Fibroblast of gingiva (primary cell): ENCODE measurements at places on chromosomes 16 and 17.

DNA sequence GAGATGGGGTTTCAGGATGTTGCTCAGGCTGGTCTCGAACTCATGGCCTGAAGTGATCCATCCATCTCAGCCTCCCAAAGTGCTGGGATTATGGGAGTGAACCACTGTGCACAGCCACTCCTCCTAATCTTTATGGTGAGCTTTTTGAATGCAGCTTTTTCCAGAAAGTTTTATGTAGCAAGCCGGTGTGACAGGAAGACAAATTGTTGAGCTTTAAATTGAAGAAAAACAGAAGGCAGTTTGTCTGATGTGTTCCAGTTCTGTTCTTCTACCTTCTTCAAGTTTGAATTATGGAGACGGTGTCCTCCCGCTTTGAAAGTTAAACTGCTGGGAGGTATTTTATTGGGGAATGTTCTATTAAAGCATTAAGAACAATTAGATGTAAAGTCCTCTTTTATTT is 177.1 kb downstream of the SNX29 start:
- DNase-seq, result no peak

DNA sequence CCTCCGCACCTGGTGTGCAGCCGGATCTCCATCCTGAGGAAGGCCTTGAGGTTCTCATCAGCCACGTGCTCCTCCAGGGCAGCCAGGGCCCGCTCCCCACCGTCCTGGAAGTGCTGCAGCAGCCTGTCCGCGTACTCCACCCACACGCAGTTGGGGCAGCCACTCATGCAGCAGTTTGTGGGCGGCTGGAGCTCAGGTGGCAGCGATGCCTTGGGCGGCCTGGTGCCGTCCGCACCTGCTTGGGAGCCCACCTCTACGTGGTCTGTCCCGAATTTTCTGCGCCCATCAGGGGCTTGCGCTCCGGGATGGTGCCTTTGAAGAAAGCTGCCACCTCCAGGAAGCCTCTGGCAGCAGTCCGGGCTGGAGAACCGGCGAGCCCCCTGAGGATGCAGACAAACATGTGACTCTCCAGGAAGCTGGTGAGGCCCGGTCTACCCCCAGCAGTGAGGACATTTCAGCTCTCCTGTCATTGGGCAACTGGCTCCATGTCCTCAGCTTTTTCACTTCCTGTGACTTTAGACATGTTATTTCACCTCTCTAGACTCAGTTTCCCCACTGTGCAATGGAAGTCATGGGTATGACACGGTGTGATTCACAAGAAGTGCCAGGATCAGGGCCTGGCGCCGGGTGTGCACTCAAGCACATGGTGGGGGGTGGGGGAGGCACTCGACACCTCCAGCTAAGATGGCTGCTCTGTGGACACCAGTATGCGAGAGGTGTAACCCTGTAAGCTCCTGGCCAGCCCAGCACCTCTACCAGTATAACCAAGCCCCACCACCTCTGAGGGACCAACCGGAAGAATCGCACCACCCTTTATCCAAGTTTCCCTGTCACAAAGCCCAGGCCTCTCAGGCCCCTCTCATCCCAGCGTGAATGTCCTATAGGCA is 957 bp downstream of the OXLD1 start:
- DNase-seq, result peak; percentile 19

GRCh38 chr17:42026857-42027589 is 7.1 kb downstream of the NKIRAS2 start:
- no peak for DNase-seq

DNA sequence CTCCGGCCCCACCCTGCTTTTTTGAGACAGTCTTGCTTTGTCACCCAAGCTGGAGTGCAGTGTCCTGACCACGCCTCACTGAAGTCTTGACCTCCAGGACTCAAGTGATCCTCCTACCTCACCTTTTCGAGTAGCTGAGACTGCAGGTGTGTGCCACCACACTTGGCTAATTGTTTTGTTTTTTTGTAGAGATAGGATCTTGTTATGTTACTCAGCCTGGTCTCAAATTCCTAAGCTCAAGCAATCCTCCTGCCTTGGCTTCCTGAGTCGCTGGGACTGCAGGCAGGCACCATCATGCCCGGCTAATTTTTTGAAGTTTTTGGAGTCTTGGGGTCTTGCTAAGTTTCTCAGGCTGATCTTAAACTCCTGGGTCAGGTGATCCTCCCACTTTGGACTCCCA is 206.7 kb downstream of the SHISA9 start:
- DNase-seq, result no peak

GRCh38 chr17:76714822-76715495 is 4.2 kb upstream of the MXRA7 start:
- no peak for DNase-seq

GRCh38 chr17:27519550-27519949 is 63.3 kb downstream of the KSR1 start:
- DNase-seq, result no peak

- no peak for DNase-seq
Observed at GRCh38 chr16:83402967-83403366, 404.8 kb upstream of the HSBP1 start.

DNA sequence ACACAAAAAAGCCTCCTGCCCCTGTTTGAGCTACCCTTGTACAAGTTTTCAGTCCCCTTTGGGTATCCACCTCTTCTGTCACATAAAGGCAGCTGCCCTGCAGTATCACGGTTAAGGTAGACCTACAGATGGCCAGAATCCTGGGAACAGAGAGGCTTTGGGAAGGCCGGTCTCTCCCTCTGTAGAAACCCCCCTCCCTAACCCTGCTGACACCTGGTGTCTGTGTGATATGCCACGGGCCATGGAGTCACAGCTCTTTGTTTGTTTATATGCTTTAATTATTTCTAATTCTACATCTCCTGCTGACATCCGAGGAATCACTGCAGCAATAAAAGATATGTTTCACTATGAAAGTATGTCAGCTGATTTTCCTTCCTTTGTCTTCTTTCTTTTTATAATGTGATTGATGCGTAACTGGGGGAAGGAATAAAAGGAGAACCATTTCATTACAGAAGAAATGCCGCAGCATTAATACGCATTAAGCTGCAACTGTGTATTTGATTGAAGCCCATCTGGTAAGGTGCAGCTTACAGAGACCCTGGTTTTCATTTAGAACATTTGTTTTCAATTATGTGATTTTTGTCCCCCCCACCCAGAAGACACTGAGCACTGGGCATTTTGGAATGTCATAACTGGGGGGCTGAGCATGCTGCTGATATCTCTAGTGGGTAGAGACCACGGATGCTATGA is 142.1 kb downstream of the SLC39A11 start:
- no peak for DNase-seq

DNA sequence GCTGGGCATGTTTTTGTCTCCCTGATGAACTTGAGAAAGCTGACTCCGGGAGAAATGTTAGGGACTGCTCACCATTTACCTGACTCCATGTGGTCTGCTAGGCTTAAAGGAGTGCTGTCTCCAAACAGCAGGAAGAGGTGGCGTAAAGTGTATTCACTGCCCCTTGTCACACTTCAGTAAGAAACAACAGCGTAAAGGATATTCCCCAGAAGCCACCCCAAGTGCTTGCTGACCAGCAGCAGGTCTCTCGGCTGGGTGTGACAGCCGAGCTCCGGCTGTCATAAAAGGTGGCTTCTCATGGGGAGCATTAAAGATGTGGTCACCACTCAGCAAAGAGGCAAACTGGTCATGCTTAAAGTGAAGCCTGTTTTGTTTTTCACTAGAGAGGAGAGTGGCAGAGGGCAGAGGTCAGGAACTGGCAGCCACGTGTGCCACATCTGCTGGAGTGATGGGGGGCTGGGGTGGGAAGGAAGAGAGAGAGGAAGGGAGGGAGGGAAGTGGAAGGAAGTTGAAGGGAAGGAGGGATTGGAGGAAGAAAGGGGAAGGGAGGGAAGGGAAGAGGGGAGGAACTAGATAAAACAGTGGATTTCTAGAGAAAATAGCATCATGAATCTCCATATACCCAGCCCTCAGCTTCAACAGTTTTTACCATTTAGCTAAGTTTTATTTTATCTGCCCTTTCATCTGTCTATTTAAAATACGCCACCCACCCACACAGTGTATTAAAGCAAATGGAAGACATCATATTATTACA is 119.3 kb downstream of the CLEC16A start:
- DNase-seq, result no peak

- DNase-seq, result no peak
Observed at GRCh38 chr17:73954951-73955350, 248.5 kb upstream of the RPL38 start.

DNA sequence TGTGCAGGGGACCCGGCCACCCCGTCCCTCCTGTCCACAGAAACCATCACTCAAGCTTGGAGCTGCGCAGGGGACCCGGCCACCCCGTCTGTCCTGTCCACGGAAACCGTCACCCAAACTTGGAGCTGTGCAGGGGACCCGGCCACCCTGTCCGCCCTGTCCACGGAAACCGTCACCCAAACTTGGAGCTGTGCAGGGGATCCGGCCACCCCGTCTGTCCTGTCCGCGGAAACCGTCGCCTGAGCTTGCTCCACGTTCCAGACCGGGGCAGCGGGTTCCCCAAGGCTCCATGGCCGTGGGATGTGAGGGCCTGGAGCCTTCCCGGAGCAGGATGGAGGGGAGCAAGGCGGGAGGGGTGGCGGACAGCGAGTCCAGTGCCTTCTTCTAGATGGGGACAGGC is 25.2 kb downstream of the SOX8 start:
- no peak for DNase-seq

GRCh38 chr17:44518032-44518431 is 14.8 kb upstream of the GPATCH8 start:
- DNase-seq, result peak; percentile 43

- no peak for DNase-seq
Observed at GRCh38 chr16:11215935-11216556, 40.0 kb downstream of the SOCS1 start.

DNA sequence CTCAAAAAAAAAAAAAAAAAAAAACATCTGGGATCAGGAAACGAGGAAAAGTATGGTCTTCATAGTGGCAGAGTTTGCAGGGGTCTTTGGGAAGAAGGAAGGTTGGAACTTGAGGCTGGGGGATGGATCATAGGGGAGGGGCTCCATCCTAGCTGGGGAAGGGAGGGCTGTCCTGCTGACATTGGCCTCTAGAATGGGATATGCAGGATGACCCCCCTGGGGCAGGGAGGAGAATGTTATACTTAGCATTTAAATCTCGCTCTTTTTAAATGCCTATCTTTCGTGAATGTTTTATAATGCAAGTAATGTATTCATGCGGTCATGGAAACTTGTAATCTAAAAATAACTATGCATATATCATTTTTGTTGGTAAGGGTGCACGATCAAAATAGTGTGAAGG is 33.2 kb downstream of the TMEM235 start:
- DNase-seq, result no peak

DNA sequence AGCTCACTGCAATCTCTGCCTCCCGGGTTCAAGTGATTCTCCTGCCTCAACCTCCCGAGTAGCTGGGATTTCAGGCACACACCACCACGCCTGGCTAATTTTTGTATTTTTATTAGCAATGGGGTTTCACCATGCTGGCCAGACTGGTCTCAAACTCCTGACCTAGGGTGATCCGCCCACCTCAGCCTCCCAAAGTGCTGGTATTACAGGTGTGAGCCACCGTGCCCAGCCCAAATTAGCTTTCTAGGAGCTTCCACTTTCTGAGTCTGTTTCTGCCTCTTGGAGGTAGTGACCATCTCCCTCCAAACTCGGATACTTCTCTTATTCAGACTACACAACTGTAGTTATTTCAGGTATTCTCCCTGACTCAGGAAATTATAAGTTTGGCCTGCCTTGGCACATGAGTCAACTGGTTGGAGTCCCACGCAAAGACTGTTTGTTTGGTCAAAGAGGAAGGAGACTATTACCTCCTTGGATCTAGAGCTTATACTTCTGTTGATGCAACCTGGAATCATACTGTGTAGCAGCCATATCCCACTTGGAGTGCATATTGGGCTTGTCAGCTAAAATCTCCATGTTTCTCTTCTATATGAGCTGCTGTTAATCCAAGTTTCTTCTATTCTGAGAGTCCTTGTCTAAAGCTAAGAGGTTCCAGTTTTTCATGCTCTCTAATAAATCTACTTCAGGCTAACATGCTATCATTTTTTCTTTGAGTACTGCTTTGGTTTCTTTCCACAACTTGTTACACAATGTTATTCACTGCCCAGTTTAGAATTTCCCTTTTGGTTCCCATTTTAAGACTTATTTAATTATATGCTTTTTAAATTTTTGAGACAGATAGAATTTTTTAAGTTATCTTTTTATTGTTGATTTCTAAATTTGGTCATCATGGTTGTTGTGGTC is 7.5 kb downstream of the IL4R start:
- DNase-seq, result peak; percentile 24

DNA sequence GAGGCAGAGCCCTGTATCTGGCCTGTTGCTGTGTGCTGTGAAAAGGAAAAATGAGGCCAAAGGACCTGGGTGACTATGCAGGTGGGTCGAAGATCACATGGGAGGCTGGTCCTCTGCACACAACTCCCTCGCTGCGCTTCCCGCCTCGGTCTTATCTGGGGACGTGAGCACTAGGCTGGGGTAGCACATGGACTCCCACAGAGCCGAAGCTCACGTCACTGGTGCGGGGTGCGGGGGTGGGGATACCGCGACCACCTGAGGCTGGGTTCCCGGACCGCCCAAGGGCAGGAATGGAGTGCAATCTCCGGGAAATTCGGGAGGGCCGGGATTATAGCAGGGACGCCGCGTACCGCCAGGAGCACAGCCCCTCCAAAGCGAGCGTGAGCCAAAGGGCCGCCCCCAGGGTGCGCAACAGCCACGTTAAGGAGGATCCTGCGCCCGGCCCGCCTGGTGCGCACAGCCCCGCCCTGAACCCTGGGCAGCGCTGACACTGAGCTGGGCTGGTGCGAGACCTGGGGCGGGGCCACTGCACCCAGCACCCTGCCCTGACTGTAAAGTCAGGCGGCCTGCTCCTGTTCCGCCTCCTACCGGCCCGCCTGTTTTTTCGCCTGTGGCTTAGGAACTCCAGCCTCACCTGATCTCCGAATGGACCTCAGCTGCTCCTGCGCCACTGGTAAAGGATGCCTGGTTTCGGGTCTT is 4.8 kb downstream of the MT1A start:
- DNase-seq, result peak; percentile 50

DNA sequence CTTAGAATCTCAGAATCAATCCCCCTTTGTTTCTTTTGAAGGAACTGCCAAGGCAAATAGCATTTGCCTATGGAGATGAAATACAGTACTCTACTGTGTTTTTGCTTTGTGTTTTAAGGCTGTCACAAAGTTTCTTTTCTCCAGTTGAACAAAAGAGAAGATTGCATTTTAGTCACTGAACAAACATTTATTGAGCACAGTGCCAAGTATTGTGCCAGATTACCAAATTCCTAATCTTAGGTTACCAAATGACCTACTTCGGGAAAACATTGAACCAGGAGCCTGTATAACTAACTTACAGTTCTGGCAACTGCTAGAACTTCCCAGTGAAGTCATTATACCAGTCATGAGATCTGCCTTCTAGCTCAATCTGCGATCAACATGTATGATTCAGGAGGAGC is 3.0 kb upstream of the UBB start:
- DNase-seq, result peak; percentile 93

- DNase-seq, result no peak
Observed at GRCh38 chr17:79619196-79619595, 8.3 kb upstream of the RBFOX3 start.
